ENCODE measurements at places on chromosomes 5 and 9.

GRCh38 chr5:177982072-177982727 is 13.8 kb downstream of the PROP1 start:
- DNase-seq: peak; percentile 29

- no peak for DNase-seq
Measured at GRCh38 chr9:129241725-129242124, 63.7 kb upstream of the IER5L start.

- no peak for DNase-seq
Measured at GRCh38 chr9:102778746-102779145, 216.4 kb upstream of the CYLC2 start.

DNA sequence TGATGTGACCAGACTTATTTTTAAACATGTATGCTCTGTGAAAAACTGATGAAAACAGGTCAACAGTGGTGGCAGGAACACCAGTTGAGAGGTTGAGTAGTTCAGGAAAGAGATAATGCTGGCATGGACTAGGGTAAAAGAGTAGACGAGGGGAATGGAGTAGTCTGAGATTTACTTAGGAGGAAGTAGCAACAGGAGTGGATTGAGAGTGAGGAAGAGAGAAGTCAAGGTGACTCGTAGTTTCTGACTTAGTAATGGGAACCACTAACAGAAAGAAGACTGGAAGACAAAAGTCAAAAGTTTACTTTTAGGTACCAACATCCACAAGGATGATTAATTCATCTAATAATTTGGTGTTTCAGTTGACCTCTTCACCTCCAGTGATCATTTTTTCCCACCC is 3.6 kb downstream of the SRA1 start:
- no peak for DNase-seq

DNA sequence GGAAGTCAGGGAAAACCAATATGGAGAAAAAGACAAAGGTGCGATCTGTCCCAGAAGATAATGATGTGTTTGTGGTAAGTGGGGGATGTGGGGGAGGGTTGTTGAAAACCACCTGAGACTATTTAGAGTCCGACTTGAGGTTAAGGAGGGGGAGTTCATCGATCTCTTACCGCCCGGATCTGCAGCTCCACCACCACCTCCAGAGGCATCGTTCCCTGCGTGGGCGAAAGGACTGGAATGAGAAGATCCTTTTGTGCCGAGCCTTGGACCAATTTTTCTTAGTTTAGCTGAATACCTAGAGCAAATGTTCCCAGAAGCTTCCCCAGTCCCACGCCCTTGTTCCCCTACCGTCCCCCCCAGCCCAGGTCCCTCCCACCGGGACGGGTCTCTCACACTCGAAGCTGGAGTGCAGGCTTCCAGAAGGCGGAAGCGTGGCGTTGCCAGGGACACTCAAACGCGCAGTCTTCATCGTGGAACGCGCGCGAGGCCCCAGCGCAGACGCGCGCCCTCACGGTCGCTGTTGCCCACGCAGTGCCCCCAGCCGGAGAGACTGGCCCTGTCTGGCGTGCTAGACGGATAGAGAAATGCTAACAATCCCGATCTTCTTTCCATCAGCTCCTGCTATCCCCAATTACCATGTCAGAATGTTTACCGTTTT is at the start of gene SPATA6L:
TSS of gene SPATA6L (minus strand) at position 439 of the 658 bp plus-strand sequence. CDS start at position 209, 230 bp downstream.
- peak; percentile 82 for DNase-seq

GRCh38 chr5:124902097-124902821 is 155.8 kb upstream of the ZNF608 start:
- DNase-seq: no peak

DNA sequence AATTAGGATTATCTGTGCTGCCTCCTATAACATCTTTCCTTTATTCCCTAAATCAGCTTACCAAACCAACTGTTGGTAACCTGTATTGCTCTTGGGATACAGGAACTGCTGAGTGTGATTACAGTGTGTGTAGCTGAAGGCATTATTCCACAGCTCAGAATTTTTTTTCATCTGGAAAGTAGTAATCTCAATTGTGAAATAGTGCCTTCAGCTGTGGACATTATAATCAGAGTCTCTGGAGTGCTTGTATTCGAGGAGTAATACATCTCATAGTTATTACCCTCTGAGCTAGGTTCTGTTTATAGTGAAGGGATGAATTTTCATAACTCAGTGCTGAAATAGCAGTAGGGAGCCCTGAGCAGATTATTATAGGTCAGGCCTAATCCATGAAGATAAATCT is 199.5 kb downstream of the MAST4 start:
- DNase-seq: no peak

DNA sequence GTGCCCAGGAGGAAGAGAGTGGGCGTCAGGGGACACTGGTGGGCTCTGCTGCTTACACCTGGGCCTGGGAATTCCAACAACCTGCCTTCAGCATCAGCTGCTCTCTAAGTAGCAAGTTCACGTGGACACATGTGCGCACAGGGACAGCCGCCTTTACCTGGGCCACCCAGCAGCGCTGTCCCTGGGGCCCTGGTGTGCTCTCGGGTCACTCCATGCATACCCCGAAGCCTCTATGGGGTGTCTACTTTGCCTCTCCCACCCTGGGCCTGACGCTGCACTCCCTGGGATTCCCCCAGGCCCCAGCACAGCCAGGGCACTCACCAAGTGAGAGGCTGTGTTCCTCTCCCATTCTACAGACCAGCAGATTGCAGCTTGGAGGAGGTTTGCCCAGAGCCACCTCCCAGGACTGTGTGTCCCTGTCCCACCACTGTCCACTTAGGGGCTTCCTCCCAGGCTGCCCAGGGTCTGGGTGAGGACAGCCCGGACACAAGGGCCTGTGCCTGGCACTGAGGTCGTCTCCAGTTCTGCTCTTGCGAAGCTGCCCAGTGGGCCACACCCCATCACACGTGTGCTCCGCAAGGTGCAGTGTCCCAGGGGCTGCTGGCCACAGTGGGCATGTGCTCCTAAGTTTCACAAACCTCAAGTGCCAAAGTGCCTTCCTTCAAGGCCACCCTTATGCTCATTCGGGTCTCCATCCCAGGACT is 5.9 kb downstream of the NINJ1 start:
- DNase-seq: peak; percentile 1

Data from pancreas (tissue), 10 donors.